Hepatocyte (in vitro differentiated cells): ENCODE measurements at places on chromosomes 4 and X. TPM values are rescaled to one million over a fixed set of nuclear protein-coding genes. Genes with fewer than 3 reads are reported as not detected.

DNA sequence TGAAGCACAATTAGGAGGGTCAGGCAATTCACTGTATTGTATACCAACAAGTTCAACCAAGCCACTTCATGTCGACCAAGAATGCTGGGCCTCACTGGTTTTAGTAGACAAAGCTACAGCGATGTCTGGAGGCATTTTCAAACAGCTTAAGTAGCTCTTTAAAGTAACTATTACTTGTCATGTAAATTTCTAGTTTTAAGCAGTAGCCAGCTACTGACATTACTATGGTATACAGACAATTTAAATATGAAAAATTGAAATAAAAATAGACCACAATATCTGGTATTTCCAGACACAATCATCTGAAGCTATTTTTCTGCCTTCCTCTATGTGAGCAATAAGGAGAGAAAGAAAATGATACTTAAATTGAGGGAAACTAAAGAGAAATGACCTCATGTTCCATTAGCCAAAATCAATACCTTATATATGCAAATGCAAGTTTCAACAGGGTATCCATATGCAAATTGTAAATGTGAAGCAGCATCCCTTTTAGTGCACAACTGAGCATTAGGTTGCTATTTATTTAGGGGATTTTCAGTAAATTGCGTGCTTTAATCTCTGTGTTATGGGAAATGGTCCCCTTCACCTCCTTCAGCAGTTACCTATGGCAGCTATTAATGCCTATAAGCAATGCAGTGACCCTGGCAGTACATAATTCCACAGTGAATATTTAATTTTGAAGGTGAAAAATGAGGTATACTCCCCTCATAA is 119.5 kb downstream of the GPC3 start:
- no peak for DNase-seq

DNA sequence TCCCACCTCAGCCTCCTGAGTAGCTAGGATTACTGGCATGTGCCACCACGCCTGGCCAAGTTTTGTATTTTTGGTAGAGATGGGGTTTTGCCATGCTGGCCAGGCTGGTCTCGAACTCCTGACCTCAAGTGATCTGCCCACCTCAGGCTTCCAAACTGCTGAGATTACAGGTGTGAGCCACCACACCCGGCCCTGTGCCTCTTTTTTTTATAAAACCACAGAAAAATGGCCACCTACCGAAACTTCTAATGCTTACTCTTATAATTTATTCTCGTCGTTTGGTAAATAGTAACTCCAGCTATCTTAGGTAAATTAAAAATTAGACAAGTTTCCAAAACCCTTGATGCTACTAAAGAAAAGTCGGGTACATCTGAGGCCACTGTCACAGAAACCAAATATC is 54.4 kb downstream of the IRF2 start:
- no peak for DNase-seq

DNA sequence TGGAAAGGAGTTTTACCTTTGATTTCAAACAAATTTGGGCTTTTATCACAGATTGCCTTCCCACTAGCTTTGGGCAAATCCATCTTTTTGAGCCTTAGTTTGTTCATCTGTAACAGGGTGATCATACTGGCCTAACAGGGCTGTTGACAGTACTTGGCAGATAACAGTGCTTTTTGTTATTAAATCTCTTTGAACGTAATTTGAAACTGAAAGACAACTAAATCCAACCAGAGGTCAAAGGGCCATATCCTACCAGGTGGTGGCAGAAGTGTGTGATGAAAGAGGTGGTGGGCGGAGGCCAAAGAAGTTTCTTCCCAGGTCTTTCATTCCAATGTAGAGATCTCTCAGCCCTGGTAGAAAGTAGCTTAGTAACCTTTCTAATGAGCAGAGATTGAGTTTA is 35.2 kb upstream of the TADA2B start:
- no peak for DNase-seq

DNA sequence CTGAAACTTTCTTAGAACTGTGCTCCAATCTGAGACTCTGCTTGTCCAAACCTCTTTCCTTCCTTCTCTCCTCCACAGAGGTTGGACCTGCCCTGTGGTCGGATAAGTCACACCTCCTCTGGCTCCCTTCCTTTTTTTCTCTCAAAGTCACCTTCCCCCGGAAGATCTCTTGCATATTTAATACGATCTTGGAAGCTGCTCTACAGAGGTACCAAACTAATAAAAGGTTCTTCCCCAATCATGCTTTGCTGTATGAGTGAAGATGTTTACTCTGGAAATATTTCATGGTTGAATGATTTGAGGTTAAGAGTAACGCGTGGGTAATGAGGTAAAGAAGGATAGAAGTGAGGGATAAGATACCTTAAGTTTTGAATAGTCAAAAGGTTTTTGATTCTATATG is 166.0 kb downstream of the ATG4A start:
- DNase-seq: no peak

- no peak for DNase-seq
Measured at GRCh38 chrX:154742613-154743012, 8.3 kb downstream of the GAB3 start.

DNA sequence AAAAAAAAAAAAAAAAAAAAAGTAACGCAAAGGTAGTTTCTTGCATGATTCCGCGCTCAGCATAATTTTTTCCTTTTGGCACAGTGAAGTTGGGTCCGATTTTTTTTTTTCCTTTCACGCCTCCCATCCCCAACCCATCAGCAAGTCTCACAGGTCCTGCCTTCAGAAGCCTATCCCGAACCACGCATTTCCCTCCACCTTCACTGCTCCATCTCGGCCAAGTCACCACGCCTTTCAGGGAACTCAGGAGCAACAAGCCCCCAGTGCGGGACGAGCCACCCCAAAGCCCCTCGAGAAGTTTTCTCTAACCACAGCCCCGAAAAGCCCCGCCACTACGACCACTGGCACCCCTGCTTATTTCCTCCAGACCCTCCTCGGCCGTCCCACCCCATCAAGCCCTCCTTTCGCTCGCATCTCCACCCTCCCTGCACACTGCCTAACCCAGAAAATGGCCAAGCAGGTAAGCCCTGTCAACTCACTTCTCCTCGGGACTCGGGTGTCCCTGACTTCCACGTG is 1.0 kb downstream of the SLBP start:
- DNase-seq: no peak

GRCh38 chr4:78599931-78600375 is 48.4 kb downstream of the ANXA3 start:
- no peak for DNase-seq

DNA sequence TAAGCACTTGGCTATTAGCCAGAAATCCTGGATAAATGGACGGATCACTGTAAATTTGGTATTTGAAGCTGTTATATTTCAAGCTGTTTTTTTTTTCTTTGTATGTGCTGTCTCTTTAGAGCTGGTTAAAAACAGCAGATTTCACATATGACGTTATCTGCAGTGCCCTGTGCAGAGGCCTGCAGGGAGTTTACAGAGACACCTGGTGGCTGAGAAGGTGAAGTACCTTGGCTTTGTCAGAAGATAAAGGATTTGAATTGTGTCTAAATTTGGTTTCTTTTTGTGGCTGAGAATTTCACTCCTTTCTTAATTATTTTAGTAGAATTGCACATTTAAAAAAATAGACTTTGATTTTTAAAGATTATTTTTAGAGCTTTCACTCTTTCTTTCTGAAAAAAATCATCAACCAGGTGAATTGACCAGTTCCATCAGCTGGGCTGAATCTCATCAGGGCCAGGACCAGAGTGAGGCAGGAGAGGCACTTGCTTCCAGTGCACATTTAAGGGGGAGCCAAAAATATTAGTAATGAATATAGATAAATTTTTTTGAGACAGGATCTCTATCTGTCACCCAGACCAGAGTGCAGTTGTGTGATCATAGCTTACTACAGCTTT is 9.6 kb upstream of the CHRNA9 start:
- DNase-seq: peak; percentile 87

- no peak for DNase-seq
Measured at GRCh38 chr4:8880851-8881250, 9.2 kb upstream of the HMX1 start.

GRCh38 chr4:93018806-93019205 is 715.0 kb downstream of the GRID2 start:
- no peak for DNase-seq

DNA sequence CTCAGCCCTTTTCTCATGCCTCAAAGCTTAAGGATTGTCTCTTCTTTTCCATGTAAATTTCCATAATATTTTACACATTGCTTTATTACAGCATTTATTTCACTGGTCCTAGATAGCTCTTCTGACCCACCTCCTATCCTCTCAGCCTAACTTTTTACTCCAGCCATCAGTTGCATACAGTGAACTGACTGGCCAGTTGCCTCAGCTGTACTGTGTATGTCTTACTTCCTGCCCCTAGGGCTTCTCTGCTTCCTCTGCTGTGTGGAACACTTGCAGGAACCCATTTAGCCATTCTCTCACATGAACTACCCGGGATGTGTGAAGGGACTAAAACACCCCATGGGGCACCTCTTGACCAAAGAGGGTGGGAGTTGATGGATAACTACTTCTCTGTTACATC is 18.0 kb downstream of the C4orf33 start:
- DNase-seq: no peak

- DNase-seq: peak; percentile 59
Measured at GRCh38 chr4:110533940-110534339, 58.0 kb downstream of the ENPEP start.

DNA sequence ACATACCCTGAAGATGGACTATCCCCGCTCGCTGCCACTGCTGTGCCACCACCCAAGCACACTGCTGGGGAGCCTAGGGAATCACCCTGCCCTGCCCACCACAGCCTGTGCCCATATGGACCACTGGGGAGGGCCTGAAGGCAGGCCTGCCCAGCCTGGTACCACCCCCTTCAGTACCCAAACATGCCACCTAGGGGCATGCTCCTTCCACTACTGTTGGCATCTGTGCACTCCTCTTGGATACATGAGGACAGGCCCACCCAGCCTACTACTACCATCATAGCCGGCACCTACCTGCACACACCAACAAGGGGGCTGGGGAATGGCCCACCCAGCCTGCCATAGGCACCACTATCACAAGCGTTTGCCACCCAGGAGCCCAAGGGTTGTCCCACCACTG is 30.1 kb upstream of the PRDX4 start:
- DNase-seq: no peak

GRCh38 chr4:41514766-41515481 is 23.0 kb upstream of the LIMCH1 start:
- no peak for DNase-seq

- no peak for DNase-seq
Measured at GRCh38 chr4:185255868-185256267, 46.5 kb downstream of the SNX25 start.

DNA sequence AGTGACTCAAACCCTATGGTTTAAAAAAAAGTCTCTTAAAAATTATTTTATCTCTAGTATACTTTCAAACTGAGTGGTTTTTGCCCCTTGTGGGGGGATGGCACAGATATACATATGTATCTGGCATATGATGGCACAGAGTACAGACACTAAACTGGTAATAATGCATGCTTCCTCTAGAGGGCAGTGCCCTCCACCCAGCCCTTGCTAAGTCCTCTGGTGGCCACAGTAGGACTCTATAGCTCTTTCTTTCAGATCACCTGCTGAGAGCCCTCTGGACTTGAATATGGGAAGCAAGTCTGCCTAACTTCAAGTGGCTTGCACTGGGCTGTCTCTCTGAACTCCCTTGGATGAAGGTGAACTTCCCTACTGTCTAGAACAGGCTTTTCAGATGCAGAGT is 66.3 kb downstream of the TSPAN7 start:
- DNase-seq: peak; percentile 28

DNA sequence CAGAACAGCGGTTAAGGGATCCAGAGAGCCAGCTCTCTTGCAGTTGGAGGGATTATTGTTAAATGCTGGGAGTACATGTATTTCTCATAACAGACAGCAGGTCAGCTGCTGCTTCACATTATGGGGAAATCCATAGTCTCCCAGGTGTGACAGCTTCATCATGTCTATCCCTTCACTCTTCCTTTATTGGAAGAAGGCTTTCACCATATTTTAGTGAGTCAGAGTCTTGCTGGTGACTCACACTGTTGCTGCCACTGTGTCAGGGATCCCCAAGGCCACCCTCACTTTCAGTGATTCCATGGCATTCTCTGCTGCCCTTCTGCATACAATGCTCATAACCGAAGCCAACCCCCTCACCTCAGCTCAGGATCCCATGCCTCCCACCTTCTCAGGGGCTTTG is 32.9 kb upstream of the PAGE5 start:
- DNase-seq: no peak

DNA sequence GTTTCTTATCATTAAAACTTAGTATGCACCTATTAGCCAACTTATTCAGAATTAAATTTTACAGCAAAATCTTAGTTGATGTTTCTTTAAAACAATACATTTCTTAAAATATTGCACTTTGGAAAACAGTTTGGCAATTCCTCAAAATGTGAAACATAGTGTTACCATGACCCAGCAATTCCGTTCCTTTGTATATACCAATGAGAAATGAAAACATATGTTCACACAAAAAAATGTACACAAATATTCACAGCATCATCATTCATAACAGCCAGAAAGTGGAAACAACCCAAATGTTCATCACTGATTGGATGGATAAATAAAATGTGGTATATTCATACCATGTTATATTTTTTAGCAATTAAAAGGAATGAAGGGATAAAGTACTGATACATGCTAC is 50.2 kb downstream of the WDR44 start:
- DNase-seq: no peak

DNA sequence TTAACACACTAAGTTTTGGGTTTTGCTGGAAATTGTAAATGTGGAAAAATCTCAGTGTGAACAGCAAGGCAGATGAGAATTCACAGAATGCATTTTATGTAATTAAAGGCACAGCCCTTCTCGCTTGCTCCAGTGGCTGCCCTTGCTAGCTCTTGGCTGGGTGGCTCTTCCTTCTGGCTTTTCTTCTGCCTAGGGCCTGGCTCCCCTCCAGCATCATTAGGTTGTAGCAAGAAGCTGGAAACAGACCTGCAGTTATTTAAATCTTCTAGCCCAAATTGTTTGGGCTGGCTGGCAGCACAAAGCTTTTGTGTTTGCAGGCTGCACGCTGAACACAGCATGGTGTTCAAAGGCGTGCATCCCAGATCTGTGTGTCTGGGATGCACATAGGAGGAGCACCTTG is 56.5 kb downstream of the LIMCH1 start:
- DNase-seq: no peak

DNA sequence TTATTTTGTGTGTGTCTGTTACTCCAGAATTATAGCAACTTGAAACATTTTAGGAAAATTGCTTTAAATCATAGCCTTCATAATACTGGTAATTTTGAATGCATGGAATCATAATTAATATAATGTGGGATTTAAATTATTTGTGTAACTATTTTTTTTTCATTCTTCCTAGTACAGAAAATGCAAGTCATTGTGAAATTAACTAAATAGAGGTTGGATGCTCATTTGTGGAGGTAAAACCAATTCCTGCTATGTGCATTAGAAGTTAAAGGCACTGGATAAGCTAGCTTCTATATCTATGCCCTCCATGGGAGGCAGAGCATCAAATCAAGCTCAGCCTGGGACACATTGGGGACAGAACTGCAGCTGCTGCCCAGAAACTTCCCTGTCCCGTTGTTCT is 1048.5 kb upstream of the PABPC4L start:
- DNase-seq: no peak

The TMPRSS11F gene
- total RNA-seq: 0.07 and 0.68 TPM in 2 replicates

The UTP3 gene
- total RNA-seq: 16.2 and 19.8 TPM in 2 replicates

The GPR119 gene
- 1.4 TPM in 1 of 2 replicates, not detected in the other for total RNA-seq

The SCRG1 gene
- 2.1 and 3.5 TPM in 2 replicates for total RNA-seq

The MAGEA12 gene
- total RNA-seq: not detected in 2 replicates

The CXCL6 gene
- total RNA-seq: 6.0 and 7.5 TPM in 2 replicates

The PLAC8 gene
- 16.6 and 24.4 TPM in 2 replicates for total RNA-seq

The SMIM10L2A gene
- 7.0 and 7.2 TPM in 2 replicates for total RNA-seq

The PABPC1L2B gene
- not detected in 2 replicates for total RNA-seq

The RNF128 gene
- total RNA-seq: 95.0 and 101 TPM in 2 replicates

The UGT2B15 gene
- 103 and 119 TPM in 2 replicates for total RNA-seq

The CLGN gene
- 24.6 and 26.8 TPM in 2 replicates for total RNA-seq

The CXorf49 gene
- not detected in 2 replicates for total RNA-seq
